ENCODE measurements at places on chromosomes 6 and 20.
A peak's percentile ranks its signal among the peaks of the same experiment; 100 is the strongest.

DNA sequence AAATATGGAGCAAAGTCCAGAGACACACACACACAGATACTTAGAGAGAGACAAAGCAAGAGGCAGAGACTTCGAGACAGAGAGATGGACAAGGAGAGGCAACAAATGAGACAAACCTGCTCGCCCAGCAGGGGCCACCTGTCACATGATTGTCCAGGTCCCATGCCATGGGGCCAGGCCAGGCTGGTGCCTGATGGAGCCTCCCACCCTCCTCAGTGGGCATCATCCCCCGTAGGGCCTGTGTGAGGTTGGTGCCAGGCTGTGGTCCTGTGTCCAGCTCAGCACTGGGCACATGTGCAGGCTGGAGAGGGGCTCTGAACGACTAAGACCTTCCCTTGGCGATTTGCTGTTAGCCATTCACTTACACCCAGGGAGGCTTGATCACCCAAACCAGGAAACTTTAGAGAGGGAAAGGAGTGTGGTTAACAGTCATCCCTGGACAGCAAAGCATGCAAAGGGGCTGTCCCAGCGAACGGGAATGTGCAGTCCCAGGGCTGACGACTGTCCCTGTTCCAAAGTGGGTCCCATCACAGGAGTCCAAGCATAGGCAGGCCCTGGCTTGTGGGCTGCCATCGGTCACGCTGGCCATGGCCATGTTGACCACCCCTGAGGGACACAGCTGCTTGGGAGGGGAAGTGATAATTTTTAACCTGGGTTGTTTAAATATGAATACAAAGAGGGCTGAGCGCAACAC lies 38.4 kb upstream of the PHACTR3 start:
- DNase-seq: no peak

DNA sequence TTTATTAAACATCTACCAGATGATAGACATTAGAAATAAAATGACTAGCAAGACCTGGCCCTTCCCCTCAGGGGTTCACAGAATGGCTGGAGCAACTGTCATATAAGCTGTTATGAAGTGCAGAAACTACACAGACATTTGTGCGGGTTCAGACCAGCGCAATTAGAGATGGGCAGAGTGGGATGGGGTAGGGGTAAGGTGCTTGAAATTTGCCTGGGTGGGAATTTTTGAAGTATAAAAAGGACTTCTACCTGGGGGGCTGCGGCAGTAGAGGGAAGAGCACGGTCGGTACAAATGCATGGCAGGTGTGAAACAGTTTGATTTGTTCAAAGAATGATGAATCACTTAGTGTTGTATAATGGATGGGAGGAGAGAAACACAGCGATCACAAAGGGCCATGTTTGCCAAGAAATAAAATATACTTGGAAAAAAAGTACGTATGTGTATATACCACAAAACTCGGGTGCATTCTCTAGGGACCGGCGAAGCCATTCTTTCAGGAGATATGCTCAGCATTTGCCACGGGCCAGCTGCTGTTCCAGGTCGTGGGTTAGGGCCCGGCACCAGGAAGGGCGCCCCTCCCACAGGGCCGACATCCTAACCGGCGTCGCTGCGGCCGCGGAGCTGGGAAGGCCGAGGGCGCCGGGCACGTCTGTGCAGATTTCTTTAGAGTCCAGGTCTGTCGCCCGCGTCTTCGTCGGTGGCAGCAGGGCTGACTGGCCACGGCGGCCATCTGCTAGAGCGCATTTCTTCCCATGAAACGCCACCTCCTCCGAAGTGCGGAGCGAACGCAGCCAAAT lies 809 bp upstream of the NOL7 start:
- peak; percentile 42 for DNase-seq

DNA sequence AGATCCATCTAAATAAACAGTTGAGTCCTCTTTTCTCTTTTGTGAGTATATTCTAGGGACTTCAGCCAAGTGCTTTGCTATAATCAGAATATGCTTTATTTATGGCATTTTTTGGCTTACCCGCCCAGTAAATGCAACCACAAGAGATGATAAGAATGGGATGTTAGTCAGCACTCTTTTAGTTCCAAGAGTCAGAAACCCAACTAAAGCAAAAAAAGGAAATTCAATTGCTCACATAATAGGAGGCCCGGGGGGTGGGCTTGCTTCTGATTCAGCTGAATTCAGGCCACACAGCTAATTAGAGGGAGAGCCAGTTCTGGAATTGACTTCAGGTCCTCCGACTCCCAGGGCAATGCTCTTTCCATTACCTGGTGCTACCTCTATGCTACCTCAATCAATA lies 250.6 kb downstream of the FARS2 start:
- DNase-seq: no peak

- no peak for DNase-seq
Measured at GRCh38 chr6:79824202-79824601, 123.2 kb downstream of the ELOVL4 start.

- no peak for DNase-seq
Measured at GRCh38 chr20:39195582-39196021, 233.5 kb downstream of the DHX35 start.

GRCh38 chr6:57193177-57193576 lies 21.1 kb downstream of the BAG2 start:
- no peak for DNase-seq

- no peak for DNase-seq
Measured at GRCh38 chr6:83086751-83087150, 19.3 kb downstream of the DOP1A start.

DNA sequence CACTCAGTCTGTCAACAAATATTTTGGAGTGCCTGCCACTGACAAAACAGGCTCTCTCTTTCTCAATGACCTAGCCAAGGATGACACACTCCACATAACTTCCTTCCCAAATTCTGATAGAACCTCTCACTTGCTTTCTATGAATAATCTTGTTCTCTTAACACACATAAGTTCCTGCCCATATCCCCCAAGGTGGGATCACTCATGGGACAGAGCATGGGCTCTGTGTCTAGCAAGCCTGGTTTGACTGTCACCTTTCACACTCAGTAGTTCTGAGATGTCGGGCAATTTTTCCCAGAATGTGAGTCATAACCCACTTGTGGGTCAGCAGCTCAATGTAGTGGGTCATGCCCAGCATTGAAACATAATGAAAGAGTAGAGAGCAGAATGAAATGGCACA lies 78.1 kb downstream of the LRFN2 start:
- no peak for DNase-seq

DNA sequence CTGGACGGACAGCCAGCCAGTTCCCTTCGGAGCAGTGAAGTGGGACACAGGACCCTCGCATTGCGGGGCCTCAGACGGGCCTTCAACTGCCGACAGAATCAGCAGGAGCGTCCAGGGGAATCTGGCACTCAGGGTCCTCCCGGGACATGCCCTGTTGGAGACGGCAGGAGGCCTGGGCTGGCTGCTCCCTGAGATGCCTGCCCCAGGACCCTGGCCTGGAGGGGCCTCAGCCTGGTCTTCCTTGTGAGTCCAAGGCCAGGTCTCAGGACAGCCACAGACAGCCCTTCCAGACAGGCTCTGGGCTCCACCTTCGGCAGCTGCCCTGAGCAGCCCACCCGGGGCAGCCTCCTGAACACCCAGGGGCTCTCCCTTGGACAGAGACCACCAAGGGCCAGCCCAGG lies 14.6 kb upstream of the HELZ2 start:
- DNase-seq: no peak

DNA sequence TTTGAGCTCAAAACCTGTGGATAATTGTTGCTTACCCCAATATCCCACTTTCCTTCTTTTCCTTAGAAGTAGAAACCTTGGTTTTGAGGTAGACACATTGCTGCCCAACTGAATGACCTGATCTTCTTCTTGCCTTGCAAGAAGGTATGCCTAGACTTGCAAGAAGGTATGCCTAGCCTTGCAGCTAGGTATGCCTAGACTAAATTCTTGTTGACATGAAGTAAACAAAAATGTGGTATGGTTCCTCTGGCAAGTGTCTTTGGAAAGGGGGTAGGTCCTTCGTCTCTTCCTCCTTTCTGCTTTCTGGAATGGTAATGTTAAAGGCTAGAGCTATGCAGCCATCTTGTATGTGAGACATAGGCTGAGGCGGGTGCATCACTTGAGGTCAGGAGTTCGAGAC lies 129.2 kb downstream of the GMPR start:
- DNase-seq: no peak

GRCh38 chr6:154526996-154527395 lies 16.5 kb upstream of the CNKSR3 start:
- no peak for DNase-seq
